ENCODE measurements at places on chromosomes 13 and 19.
A peak's percentile ranks its signal among the peaks of the same experiment; 100 is the strongest.

- DNase-seq: no peak
These were observed 156.8 kb downstream of the DNAJC3 start for GRCh38 chr13:95833719-95834118.

- DNase-seq: no peak
These were observed 26.8 kb upstream of the MED4 start for GRCh38 chr13:48121733-48122132.

DNA sequence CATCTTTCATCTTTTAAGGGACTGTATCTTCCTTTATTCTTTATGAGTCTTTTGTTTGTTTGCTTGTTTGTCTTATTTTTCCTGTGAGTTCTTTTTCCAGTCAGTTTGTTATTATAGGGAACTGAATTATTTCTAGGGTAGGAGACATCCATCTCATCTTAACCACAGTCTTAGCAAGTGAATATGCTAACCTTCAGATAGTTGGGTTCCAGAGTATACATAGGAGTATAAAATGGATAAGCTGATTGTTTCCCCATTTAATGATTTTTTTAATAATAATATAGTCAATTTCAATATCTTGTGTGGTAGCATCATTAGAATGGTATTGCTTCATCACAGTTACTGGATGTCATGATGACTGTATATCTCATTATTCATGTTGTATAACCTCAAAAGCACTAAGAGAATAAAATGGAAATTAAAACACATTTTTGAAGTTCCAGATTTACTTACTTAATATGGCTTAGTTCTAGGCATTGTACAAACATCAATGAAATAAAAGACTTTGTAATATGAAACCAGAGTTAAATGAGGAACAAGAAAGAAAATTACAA is 33.0 kb downstream of the GPC6 start:
- no peak for DNase-seq

- DNase-seq: no peak
These were observed 646.4 kb downstream of the TBC1D4 start for GRCh38 chr13:74835579-74835978.

GRCh38 chr19:46731584-46731983 is 14.3 kb upstream of the FKRP start:
- no peak for DNase-seq

- no peak for DNase-seq
These were observed 5.5 kb downstream of the KATNAL1 start for GRCh38 chr13:30301827-30302226.

DNA sequence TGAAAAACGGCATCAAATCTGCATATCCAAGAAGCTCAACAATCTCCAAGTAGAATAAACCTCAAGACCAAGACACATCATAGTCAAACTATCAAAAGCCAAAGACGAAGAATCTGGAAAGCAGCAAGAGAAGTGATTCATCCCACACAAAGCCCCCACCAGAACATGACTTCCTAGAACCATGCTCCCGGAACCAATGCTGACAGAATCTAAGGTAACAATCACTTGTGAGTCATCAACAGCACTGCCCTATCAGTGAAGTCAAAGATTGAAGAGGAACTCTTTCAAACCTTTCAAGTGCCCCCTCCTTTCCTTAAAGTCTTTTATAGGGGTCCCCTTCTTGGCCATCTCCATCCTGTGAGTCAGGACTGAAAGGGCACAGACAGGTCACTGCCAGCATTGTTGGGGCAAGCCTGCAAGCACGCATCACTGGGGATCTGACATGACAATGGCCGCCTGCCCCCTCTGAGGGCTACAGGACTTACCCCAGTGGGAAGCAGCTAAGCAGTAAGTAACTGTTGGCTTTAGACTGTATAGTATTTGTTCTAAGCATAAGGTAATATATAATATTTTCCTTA is at the start of gene CCDC70:
Gene CCDC70 (plus strand): TSS at position 247 of the 578 bp plus-strand sequence. CDS start 3,443 bp downstream, outside the sequence.
- no peak for DNase-seq

GRCh38 chr19:33702606-33703437 is 81.1 kb downstream of the CHST8 start:
- DNase-seq: no peak

DNA sequence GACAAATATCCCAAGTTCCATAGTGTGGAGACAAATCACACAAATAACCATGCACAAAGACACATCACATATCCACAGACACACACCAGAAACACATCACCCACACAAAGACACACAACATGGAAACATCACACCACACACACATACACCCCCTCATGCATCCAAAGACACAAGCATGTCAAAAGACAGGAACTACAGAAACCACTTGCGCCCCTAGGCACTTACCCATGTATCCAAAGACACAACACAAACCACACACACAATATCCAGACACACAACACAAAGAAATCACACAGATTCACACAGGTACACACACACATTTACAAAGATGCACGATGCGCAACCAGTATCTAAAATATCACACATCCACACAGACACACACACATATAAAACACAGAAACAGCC is 901 bp downstream of the DPF1 start:
- DNase-seq: no peak

DNA sequence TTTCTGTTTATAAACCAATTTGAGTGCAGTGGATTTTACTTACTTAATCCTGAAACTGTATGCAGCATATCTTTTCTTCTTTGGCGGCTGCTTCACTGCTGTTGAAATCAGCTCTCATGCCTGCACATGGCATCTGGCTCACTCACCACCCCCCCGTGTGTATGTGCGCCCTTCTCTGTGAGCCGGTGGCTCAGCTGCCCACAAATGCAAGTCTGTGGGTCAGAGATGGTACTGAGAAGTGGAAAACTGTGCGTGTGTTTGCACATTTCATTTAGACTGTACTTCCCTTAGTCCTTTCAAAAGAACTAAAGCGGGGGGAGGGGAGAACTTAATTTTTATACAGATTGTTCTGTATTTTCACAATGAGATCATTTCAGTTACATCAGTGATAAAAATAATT is 307.6 kb downstream of the SHISA2 start:
- DNase-seq: no peak

GRCh38 chr13:50585674-50586413 is 257.6 kb downstream of the DLEU7 start:
- no peak for DNase-seq

DNA sequence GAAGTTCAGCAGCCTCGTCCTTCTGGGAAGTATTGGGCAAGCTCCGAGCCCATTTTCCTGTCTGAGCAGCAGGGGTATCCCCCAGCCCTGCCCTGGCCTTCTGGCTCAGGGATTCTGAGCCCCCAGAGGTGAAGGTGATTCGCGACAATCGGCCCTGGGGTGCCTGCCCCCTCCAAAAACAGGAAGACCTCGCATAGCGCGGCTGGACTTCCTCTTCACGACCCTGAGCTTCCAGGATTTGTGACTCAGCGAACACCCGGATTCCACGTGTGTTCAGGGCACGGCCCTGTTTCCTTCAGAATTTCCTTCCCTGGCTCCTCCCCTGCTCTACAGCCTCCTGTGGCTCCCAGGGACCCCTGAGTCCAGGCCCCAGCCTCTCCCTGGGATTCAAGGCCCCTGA is at the start of gene SEMA6B:
Gene SEMA6B (minus strand): TSS at position 116 of the 400 bp plus-strand sequence. CDS start 1,227 bp downstream, outside the sequence.
- DNase-seq: no peak

- DNase-seq: no peak
These were observed 62.2 kb downstream of the DNAJC15 start for GRCh38 chr13:43085545-43085944.

DNA sequence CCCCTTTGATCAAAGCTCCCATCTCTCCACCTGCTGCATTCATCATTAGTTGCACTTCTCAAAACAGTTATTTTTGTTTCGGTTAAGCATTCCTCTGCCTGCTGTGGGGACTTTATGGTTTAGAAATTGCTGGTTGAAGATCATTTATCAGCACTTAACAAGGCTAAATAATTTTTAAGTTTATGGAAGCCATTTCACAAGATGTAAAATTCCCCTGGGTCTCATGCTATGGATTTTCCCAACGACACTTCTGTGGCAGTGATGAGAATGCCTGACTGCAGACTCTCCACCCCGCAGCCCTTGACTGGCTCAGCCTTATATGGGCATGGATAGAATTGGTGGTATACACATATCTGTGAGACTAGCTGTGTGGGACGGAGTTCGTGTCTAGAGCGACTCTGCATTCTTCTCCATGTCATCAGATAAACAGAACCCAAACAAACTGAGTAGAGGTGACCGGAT is 52.8 kb downstream of the COL4A2 start:
- no peak for DNase-seq

DNA sequence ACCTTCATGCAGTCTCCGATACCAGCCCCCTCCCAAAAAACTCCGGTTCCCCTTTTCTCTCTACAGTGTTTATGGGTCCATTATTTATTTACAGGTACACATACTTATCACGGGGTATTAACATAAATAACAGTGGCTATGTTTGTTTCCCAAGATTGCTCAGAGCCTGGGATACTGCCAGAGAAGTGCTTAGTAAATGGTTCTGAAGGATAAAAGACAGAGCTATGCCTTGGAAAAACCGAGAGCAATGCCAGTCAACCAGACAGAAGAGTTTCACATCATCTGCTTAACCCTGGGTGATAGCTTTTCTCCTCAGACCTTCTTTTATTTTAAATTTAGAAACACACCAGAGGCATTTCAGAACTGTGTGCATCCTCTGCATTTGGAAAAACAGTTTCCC is 61.3 kb downstream of the NUFIP1 start:
- DNase-seq: no peak

- no peak for DNase-seq
These were observed 21.9 kb downstream of the ANKRD27 start for GRCh38 chr19:32652894-32653598.

DNA sequence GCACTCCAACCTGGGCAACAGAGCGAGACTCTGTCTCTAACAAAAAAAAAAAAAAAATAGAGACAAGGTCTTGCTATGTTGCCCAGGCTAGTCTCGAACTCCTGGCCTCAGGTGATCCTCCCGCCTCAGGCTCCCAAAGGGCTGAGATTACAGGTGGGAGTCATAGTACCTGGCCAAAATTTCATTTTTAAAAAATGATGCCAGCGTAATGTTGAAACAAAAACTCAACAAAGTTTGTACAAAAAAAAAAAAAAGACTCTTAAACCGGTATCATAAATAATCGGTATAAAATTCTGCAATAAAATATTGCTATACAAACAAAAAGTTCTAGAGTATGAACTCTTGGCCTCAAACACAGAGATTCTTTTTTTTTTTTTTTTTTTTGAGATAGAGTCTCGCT is 3.5 kb downstream of the GMFG start:
- no peak for DNase-seq

DNA sequence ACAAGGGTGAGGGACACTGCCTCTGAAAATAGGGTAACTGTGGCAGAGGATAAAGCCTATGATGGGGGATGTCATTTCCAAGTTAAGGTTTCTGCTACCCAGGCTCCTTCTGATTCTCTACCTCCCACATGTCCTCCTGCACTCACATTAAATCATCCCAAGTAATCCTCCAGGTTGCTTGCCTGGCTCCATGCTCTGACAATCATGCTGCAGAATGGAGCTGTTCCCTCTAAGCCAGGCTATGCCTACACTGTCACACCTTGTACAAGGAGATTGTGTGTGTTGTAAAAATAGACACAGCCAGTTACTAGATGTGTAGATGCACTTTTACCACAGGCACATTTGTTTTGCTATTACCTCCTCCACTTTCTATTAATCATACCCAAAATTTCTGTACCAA is 8.0 kb downstream of the ZNF416 start:
- no peak for DNase-seq

- DNase-seq: no peak
These were observed 19.1 kb upstream of the KLF12 start for GRCh38 chr13:74153316-74153715.

- no peak for DNase-seq
These were observed 138.7 kb upstream of the KL start for GRCh38 chr13:32877491-32877890.

DNA sequence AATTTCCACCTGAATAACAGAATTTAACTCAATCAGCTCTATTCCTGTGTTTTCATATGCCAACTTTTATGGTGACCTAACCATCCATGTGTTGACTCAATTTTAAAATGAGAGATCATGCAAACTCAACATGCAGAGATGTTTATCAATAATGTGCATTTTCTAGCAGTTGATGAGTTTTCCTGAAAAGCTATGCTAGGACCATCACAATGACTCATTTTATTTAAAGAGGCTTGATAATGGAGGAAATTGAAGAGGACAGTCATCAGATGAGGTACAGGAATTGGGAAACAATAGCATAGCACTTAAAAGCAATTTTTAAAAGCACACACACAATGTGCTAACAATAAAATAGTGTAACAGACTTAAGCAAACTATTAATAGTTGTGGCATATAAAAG is 127.1 kb downstream of the VWA8 start:
- DNase-seq: no peak

DNA sequence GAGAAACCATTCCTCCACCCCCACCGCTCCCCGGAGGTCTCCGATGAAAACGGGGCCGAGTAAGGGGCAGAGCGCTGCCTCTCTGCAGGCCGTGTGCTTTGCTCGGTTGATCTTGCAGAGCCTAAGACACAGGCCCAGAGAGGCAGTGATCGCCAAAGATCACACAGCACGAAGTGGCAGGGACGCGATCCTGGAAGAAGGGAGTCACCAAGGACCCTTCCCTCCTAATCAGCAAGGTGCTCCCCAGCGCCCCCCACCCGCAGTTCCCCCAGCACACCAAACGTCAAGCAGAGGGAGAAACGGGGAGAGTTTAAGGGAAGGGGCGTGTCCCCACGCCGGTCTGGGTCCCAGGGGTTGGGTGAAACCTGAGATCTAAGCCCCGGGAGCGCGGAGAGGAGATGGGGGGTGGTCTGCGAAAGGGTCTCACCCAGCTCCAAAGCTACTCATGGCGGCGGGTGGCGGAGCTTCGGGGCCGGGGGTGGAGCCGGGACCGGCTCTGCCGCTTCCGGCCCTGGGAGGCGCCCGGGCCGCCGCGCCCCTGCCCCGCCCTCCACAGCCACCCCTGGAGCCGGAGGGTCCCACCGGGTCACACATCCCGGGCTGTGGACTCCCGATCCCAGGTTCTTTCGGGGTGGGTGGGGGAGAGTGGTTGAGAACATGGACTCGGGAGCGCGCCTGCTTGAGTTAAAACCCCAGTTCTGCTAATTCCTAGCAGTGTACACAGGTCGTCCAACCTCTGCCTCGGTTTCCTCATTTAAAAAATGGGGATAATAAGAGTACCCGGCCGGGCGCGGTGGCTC is at the start of gene EML2:
Gene EML2 (minus strand): TSS at position 468 of the 800 bp plus-strand sequence. CDS start 21 bp downstream, at position 447.
- peak; percentile 36 for DNase-seq

GRCh38 chr13:50392977-50393376 is 377.7 kb downstream of the KCNRG start:
- no peak for DNase-seq

DNA sequence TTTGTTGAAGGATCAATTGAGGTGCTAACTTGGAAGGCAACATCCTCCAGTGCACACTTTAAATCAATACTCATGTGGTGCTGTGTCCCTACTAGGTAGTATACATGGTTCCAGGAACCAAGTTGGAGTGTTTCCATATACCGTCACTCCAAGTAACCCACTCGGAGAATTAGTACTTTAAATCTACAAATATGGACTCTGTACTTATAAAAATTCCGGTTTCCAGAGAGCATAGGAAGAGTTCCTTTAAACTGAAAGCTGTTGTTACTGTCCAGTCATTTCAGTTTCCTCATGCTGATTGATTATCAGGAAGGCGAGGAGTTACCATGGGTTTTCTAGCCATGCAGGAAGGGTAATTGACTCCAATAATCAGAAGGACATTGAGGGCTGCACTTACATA is 7.2 kb downstream of the CPB2 start:
- no peak for DNase-seq

GRCh38 chr19:51146751-51147150 is 4.7 kb downstream of the SIGLEC7 start:
- DNase-seq: no peak

Data from activated gamma-delta T cell treated with Interleukin-2 at 50 U/mL for 16 hours (primary cell).